C1 segment of cervical spinal cord (tissue), 14 donors: ENCODE measurements at places on chromosomes 7 and 10.

DNA sequence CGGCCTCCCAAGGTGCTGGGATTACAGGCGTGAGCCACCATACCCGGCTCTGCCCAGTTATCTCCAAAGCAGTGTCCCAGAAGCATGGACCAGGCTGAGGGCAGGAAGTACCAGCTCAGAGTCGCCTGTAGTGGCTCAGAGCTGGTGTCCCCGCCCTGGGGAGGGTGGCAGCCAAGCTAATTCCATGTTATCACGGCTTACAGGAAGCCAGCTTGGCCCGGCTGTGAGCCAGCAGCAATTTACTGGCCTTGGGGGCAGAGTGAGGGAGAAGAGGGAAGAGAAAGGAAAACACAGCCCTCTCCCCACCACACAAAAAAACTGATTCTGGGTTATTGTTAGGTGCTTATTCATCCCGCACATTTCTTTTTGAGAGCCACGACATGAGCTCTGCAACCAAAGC is 88.1 kb downstream of the HIP1 start:
- DNase-seq: no peak

DNA sequence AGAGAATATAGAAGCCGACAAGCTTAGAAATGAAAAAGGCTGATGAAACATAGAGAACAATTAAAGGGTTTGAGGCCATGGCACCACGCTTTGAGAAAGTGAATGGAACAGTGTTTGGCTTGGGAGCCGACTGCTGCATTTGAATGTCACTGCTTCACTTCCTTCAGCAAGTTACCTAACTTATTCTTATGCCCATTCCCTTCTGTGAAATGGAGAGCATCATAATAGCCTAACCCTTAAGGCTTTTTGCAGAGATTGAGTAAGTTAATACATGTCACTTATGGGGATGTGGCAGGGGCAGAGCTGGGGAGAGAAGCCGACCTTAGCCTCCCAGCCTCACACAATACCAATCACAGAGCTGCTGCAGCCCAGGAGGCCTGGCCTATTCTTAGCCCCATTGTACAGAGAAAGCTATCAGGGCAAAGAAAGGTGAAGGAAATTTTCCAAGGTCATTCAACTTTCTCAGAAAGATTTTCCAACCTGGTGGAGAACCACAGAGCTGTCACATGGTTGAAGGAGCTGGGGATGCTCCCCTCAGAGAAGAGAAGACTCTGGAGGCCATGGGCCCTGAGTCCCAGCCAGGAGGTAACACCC is 186.0 kb upstream of the GDF10 start:
- DNase-seq: no peak

GRCh38 chr10:52818019-52818418 is 45.4 kb upstream of the MBL2 start:
- no peak for DNase-seq

GRCh38 chr10:17454161-17455014 is at the start of gene ST8SIA6:
Gene ST8SIA6, minus strand, starts transcription at chr10:17454595. Its CDS starts 340 bp downstream, at chr10:17454255.
- DNase-seq: no peak

DNA sequence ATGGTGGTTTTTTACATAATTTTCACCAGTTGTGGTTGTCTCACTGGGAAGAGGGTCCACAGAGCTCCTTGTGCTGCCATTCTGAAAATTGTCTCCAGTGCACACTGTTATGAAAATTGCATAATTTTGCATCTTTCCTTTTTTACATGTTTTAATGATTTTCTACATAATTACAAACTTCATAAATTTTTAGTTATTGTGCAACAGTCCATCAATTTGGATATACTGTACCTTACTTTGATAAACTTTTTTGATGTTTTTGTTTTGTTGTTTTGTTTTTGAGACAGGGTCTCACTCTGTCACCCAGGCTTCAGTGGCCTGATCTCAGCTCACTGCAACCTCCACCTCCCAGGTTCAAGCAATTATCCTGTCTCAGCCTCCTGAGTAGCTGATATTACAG is 70.6 kb upstream of the AUTS2 start:
- no peak for DNase-seq

DNA sequence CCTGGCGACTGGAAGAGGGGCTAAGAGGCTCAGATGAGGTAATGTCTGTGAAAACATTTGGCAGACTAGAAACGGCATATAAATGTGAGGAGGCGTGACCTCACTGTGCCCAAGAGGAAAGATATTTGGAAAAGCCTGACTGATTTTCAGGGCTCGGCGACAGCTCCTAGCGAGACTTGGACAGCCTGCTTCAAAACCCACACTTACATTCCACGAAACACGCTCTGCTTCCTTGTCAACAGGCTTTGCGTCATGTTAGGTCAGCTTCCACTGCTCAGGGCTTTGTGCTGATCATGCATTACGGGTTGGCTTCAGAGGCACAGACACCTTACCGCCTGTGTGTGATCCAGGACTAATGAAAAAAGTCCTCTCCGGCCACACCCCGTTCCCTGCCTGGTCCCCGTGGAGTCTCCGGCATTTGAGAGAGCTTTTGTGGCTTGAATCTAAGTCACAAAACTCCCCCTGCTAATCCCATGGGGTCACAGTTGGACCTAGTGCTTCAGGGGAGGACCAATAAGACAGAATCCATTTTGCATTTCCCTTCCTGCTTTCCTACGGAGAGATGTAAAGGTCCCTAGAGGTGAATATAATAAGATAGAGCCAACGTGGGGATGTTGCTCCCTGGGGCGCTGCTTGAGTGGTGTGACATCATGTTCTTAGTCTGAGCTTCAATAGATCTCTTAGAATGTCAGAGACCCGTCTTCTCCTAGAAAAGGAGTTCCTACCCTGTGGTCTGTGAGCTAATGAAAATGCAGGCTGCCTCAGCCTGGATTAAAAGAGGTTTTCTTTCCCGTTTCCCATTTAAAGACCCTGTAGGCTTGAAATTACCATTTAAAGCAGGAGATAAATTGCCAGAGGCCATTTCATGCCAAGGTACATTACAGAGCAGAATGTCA is 25.5 kb downstream of the FGFBP3 start:
- DNase-seq: peak; percentile 47

DNA sequence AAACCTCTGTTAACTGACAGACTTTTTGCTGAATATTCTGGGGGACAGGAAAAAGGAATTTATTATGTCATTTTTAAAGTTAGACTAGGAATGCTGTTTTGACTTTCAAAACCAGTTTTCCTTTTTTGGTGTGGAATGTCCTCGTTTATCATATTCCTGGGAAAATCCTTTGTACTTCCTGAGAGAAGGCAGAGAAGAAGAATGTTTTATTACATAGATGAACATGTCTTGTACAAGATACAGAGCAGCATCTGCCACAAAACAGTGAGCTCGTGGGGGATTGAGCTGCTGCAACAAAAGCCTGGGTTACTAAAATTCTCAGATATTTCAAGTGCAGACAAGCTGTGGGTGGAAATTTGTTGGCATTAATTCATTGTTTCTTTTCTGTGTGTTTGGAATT is 20.2 kb downstream of the MCU start:
- DNase-seq: no peak

- no peak for DNase-seq
Observed at GRCh38 chr7:43022008-43022407, 89.8 kb downstream of the MRPL32 start.

DNA sequence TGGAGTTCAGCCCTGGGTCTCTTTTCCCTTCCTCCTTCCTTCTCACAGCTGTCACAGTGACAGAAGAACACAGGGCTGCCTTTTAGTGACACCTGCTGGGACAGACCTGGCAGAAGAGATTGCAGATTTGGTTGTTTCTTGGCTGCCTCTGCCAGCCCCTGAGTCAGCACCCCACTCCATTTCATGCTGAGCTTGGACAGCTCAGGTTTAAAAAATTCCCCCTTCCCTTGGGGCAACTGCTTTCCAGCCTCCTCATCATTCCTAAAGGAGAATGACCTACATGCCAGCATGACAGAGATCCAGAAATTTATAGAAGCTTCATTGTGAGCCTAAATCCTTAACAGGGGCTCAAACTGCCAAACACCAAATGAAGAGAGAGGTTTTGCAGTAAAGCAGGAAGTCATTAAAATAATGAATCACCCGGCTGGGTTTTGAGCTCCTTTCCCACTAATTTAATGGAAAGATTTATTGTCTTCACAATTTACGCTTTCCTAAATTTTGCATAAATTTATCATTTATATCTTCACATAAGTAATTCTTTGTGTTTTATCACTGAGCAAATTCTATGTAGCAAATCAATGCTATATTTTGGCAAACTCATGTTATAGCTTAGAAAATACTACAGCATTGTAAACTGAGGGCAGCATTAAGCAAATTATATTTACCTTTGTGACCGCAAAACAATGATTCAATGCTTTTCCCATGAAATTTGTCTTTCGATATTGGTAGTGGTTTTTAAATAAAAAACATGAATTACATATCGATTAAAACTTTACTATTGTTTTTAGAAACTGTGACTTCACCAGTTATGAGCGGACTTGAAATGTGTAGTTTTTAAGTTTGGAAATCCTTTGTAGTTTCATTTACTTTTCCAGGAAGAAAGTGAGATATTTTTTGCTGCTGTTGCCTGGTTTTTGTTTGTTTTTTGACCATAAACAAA is 399.5 kb upstream of the ANKRD30A start:
- no peak for DNase-seq

GRCh38 chr7:145036604-145037405 is 201.0 kb upstream of the TPK1 start:
- no peak for DNase-seq

- DNase-seq: no peak
Observed at GRCh38 chr10:131722525-131723264, 178.1 kb upstream of the PPP2R2D start.

- DNase-seq: peak; percentile 89
Observed at GRCh38 chr7:73827567-73828106, 3.2 kb upstream of the CLDN4 start.

- no peak for DNase-seq
Observed at GRCh38 chr7:35508623-35509400, 186.1 kb downstream of the HERPUD2 start.

GRCh38 chr10:94623572-94623971 is 60.0 kb upstream of the CYP2C18 start:
- no peak for DNase-seq

- DNase-seq: no peak
Observed at GRCh38 chr7:81937091-81937490, 167.2 kb upstream of the HGF start.

DNA sequence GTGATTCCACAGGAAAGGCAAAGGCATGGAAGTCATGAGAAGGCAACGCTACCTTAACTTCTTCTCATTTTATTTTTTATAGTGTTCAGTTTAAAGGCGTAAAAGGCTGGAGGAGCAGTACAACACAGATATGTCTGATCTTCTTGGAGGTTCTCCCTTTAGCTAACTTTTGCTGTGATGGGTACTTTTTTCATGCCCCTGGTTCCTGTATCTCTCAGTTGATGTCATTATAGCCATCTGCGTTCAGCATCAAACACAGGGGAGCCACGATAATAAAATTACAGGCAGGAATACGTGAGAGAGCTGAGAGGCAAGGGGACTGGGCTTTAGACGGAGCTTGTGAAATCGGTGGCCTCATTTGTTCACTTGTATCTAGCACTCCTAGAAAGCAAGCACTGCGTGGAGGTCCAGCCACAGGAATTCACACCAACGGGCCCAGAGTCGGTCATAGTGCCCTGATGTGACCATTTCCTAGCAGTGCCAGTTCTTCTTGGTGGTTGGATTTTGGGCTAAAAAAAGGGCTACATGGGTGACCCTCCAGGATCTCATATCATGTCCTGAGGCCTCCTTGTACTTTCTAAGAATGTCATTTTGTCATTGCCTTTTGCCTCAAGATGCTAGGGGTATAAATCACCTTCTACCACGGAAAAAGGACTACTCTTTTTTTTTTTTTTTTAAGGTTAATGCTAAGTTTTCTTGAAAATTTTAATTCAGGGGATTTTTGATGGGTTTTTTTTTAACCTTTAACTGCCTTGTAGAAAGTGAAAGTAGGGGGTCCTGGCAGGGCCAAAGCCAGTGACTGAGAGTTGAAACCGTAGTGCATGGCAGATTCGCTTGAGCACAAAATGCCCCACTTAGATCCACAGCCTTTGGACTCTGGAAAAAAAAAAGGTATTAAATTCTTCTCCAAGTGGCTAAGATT is 191.5 kb downstream of the CELF2 start:
- no peak for DNase-seq

GRCh38 chr10:67771200-67771599 is 66.8 kb downstream of the DNAJC12 start:
- DNase-seq: no peak

DNA sequence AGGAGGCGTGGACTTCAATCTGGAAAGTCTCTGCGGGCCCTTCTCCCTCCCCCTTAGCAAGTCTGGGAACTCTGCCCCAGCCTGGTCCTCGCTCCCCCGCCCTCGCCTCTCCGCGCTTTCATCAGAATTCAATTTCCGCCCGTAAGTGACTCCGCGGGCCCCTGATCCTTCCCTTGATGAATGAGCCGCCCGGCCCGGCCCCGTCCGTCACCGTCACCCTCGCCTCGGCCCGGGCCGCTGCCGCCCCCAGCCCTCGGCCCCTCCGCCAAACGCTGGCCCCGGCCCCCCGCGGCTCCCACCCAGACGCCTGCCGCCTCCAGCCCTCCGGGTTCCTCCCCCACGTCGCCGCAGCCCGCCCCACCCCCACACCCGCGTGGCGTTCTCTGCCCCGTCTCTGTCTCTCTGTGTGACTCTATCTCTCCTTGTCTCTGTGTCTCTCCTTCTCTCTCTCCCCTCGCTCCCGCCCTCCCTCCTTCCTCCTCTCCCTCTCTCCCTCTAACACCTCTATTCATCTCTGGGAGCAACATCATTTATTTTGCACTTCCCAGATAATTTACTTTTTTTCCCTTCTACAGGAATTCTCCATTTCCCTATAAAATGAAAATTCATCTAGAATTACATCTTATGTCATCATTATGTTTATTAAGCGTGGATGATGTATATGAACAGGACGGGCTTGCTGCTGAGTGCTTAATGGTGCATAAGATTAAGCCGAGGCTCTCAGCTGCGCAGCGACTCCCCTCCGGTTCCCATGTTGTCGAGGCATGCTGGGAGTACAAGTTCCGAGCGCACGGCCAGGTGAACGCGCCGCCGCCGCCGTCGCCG is 91.2 kb upstream of the PAX2 start:
- DNase-seq: no peak

DNA sequence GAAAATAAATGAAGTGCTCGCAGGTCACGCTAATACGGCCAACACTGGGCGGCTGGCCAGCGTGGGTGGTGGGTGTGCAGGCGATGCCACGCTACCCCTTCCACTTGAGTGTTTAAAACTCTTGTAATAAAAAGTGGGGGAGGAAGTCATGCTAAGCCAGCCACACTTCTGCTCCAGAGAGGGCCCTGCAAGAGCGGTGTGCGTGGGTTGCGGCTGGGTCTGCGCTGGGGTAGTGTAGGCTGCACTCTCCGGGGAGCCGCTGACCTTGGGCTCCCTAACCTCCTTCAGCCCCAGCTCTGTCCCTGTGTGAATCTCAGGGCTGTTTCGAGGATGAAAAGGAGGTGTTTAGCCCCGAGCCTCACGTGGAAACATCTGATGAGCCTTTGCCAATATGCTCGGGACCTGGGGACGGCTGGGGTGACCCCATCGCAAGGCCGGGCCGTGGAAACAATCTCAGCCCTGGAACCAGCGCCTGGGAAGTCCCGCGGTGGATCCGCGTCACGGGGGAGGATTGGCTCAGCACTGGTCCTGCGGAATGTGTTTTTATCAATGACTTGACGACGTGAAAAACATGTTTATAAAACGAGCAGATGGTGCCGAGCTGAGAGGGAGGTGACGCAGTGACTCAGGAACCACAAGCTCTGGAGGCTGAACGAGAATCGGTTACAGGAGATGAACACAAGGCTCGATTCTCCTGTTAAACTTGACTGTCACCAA is 278.5 kb downstream of the DNAJB6 start:
- no peak for DNase-seq
